ENCODE measurements at places on chromosomes 12 and 14. TPM values are rescaled to one million over a fixed set of nuclear protein-coding genes. Genes with fewer than 3 reads are reported as not detected.

DNA sequence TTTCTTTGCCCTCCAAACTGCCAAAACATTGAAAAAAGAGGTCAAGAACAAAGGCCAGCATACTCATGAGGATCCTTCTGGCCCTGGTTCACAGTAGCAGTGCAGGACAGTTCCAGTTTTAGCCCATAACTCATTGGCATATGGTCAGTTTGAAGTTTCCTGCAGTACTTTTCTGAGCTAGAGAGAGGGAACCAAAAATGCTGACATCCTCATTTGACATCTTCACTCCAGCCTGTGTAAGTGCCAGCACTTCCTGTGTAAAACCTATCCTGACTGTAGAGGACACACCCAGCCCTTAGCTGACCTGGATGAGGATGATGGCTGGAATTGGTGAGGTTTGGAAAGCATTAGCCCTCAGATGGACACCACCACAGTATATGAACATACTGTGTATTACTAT is 84.1 kb downstream of the FGD4 start:
- DNase-seq, result no peak

AKAP5 gene
- 0.64 TPM for total RNA-seq

VPS33A gene
- total RNA-seq, result 35.2 TPM

GRCh38 chr12:58528271-58528670 is 392.0 kb downstream of the LRIG3 start:
- no peak for DNase-seq

- DNase-seq, result no peak
Observed at GRCh38 chr14:87449016-87449415, 544.0 kb downstream of the GALC start.

GRCh38 chr12:82326905-82327503 is 31.2 kb downstream of the CCDC59 start:
- no peak for DNase-seq

DNA sequence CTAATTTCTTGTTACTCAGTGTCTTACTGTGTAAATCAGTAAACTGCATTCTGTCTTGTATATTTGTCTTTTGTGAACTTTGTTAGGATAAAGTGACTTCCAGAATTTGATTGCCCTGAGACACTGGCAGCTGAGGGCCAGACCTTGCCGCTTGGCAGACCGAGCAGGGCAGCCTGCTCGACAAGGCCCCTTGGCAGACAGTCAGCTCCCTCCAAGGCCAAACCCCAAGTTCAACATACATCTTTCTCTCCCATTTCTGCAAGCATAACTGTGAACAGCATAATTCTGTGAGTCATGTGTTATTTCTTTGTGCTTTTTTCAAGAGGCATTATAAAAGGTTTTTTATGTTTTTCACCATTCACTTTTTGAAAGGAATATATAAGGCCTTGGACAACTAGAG is 39.2 kb upstream of the BMAL2 start:
- no peak for DNase-seq

DNA sequence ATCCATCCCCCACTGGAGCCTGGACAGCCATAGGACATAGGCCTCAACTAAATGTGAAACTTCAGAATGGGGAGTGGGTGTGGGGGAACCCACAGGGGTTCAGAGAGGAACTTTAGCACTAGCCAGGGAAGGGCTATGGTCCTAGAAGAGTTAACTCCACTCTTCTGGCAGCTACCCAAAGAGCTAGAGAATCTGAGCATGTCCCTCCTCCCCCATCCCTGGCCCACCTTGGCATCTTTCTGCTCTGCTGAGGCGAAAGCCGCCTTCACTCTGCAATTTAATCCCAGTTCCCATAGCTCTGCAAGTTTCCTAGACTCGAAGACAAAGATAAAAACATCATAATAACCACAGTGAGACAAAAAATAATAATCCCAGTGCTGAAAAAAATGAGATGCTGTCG is 214.7 kb upstream of the RTL1 start:
- DNase-seq, result no peak

GRCh38 chr12:46533723-46534122 is 161.2 kb upstream of the SLC38A2 start:
- no peak for DNase-seq

DNA sequence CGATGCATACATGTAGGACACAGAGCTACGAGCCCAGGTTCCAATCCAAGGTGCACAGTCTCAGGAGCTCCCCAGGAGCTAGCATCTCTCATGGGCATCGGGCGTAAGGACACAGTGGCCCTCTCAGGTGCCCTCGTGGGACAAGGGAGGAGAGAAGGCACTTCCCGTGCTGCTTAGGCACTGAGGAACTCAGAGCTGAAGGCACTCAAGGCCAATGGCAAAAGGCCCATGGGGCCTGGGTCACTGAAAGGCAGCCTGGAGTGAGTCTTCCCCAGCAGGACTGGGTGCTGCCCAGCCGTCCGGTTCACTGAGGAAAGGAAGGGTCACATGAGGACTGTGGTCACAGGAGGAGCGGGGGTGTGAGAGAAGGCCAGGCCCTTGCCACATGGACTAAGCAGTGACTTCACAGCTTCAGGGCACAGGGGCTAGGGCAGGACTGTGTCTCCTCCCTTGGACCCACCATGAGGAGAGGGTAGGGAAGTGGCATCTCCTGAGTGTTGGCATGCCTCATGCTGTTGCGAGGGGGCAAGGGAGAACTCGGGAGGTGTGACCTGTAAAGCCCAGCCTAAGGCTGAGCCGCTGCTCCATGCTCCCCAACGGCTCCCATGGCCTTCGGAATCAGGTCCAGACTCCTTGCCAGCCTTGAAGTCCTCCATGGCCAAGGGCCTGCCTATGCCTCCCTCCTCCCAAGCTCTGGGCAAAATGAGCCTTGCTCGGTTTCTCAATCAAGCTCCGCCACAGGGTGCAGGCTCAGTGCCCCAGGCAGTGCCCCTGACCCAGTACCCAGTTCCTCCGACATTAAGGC is 51.8 kb downstream of the CHGA start:
- DNase-seq, result no peak

- no peak for DNase-seq
Observed at GRCh38 chr12:57902478-57902969, 38.8 kb upstream of the ATP23 start.

PRH2 gene
- not detected for total RNA-seq

DNA sequence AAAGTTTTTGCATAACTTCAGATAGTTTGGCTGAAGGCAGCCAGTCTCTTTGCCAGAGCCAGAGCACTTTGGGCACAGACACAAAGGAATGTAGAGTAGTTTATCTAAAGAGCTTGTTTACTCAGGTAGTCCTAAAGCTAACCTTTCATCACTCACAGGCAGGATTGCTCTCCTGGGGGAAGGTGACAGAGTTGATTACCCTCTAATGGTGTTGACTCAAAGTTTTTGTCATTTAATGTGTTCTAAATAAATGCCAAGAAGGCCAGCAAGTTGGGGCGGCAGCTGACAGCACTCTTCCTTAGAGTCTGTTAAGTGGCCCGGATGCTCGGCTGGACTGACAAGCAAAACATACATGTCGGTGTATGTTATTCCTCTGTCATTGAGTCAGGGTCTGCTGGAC is 9.3 kb upstream of the TAS2R46 start:
- DNase-seq, result no peak

All from Panc1 (cell line).